ENCODE measurements at places on chromosomes 1 and 21.

- DNase-seq: no peak
Measured at GRCh38 chr1:101098907-101099306, 73.3 kb upstream of the DPH5 start.

DNA sequence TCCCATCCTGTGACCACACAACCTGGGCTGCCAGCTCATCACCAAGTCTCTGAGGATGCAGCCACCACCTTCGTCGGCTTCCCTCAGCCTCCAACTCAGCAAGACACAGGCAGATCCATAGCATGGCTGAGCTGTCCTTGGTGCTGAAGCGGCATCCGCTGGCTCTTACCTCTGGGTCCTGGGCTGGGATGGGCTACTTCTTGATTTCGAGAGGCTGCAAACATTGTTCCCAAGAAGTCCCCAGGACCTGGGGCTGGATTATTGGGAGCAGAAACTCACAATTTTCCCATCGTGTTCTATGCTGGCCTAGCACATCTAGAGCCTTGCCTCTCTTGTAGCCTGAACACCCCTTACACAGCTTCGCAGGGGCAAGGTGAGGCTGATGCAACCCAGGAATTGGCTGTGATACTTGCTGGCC lies 24.9 kb upstream of the C1QA start:
- DNase-seq: no peak

DNA sequence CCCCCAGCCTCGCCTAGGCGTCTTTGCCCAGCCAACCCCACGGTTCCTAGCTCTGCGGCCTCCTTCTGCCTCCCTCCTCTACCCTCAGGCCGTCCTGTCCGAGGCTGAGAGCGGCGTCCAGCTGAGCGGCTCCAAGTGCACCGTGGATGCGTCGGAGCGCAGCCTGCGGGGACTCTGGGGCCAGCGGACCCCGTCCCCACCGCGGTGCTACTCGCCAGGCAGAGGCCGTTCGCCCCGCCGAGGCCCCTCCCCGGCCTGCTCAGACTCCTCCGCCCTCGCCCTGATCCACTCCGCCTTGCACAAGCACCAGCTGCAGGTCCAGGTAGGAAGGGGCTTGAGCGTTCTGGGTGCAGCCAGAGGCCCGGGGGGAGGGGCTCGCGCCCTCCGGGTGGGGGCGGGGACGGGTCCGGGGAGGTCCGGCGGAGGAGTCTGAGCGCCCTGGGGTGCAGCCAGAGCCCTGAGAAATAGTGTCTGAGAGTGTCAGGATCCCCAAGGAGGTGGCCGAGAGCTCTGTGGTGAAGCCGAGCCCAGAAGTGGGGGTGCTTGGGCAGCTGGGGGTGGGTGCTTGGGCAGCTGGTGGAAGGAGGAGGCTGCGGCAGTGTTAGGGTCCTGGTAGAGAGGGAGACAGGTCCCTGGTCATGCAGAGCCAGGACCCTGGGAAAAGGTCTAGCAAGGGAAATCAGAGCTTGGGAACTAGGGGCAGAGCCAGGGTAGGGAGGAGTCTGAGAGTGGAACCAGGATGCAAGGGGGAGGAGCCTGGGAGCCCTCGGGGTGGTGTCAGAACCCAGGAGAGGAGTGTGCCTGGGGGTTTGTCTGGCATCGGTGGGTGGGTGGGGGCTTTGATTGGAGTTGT lies 3.2 kb upstream of the NBPF3 start:
- no peak for DNase-seq

DNA sequence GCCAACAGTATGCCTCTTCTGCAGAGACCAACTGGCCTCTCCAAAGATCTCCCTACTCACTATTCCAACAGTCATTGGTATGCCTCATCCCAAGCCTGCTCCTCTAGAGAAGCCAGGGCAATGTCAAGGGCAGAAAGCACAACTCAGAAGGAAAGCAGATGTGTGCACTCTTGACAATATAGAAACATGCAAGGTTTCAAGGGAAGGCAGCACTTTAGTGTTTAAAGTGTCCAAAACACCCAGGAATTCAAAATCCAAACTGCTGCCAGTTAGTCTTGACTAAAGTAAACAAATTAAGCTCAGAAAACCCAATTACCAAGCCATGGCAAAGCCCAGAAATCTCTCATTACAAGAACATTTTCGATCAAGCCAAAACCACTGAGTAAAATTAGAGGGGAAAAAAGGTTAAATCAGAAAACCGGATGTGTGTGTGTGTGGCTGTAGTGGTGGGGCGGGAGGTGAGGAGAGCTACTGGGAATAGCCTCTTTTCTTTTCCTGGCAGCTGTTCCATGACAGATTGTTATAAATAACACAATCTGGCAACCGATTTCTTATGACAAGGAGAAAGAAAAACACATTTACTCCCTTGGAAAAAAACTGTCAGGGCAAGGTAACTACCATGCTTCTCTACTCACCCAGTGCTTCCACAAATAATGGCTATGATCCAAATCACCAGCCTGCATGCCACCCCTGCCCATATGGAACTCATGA lies 39.2 kb downstream of the EIF2B3 start:
- DNase-seq: no peak

GRCh38 chr1:53462769-53463501 lies 3.7 kb downstream of the DMRTB1 start:
- no peak for DNase-seq

GRCh38 chr1:155437405-155437804 lies 116.7 kb downstream of the RUSC1 start:
- no peak for DNase-seq

- no peak for DNase-seq
Measured at GRCh38 chr1:170521818-170522217, 10.1 kb upstream of the GORAB start.

- DNase-seq: no peak
Measured at GRCh38 chr1:20698195-20698910, 19.5 kb downstream of the KIF17 start.

DNA sequence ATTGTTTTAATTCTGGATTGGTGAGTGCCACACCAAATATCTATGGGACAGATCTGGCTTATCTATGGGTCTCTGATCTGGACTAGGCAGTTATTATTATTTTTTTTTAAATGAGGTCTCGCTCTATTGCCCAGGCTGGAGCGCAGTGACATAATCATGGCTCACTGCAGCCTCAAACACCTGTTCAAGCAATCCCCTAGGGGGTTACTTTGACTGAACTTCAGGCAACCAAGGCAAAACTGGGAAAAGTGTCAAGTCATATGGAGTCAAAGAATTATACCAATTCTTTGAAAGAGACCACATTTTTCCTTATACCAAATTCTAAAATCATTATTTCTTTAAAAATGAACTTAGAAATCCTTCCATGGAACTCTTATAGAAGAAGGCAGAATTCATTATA lies 129.1 kb upstream of the HOOK1 start:
- DNase-seq: no peak

GRCh38 chr1:230110971-230111370 lies 43.9 kb downstream of the GALNT2 start:
- DNase-seq: no peak

DNA sequence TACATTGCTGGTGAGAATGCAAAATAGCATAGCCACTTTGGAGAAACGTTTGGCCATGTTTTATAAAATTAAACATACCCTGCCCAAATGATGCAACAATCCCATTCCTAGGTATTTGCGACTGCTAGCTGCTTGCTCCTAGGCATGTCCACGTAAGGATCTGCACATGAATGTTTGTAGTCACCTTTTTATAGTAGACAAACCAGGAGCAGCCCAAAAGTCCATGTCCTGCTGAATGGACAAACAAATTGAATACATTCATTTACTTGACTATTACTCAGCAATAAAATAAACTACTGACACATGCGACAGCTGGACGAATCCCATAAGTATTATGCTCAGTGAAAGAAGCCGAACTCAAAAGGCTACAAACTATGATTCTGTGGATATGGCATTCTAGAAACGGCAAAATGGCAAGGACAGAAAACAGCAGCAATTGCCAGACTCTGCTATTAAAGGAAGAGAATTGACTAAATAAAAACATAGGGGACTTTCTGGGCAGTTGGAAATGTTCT lies 161.9 kb upstream of the GALNT2 start:
- no peak for DNase-seq

DNA sequence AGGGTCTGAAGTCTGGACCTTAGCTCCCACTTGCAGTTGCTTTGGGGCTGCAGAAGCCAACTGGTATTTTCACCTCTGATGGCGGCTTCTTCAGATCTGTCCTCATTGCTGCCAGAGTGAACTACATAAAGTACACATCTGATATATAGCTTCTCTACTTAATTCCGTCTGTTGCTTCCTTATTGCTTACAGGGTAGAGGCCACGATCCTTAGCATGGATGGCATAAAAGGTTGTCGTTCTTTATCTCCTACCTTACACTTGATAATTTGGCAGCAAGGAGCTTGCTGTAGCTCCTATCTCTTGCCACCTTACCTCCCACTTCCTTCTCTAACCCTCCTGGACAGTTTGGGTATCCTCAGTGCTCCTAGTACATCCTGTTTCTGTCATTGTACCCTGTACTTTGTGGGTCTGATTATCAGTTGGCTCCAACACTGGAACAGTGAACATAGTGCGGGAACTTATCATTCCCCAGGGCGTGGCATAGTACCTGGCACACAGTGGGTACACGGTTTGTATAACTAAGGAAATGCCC lies 30.9 kb upstream of the NBL1 start:
- no peak for DNase-seq

GRCh38 chr1:229631148-229631547 lies 5.1 kb downstream of the URB2 start:
- DNase-seq: no peak

GRCh38 chr1:47971385-47972160 lies 25.6 kb downstream of the TRABD2B start:
- DNase-seq: no peak

DNA sequence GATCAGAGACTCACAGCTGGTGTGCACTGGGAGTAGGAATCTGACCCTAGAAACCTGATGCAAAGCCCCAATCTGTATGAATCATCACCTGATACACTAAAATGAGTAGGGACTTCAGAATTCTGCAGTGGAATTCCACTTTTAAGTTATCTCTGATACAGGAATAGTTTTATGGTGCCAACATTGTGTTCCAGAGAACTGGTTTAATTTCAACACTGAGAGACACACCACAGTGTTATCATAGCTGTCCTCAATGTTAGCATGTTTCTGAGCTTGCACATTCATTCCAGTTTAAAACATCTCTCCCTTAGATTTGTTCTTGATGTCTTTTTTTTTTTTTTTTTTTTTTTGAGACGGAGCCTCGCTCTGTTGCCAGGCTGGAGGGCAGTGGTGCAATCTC lies 7.1 kb downstream of the UTS2 start:
- no peak for DNase-seq

GRCh38 chr1:87872692-87873091 lies 544.0 kb downstream of the LMO4 start:
- DNase-seq: no peak

DNA sequence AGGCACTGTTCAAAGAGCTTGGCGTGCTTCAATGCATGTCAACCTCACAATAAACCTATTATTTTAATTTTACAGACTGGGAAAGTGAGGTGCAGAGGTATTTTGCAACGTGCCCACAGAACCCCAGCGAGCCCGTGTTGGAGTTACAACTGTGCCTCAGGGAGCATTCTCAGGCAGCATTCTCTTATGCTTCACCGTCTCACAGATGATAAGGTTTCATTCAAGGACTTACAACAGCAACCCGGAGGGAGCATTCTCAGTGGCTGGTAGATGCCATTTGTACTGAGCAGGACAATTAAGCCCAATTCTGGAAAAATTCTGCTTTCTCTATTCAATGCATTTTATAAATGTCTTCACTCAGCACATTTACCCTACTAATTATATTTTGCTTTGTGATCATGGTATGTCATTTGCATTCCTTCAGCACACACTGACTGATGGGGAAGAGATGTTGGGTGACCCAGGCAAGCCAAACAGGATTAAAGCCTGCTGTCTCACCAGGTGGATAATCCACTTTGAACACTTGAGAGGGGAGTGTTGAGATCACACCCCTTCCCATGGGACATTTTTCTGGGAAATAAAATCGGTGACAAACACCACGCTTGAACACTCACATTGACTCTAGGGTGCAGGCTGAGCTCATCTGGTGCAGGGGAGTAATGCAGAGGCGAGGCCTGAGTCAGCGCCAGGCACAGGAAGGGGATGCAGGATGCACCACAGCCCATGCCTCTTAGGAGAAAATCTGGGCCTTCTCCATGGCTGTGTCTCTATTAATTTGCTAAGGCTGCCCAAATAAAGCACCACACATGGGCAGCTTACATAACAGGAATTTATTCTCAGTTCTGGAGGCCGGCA lies 113.9 kb downstream of the CLIC6 start:
- DNase-seq: no peak

DNA sequence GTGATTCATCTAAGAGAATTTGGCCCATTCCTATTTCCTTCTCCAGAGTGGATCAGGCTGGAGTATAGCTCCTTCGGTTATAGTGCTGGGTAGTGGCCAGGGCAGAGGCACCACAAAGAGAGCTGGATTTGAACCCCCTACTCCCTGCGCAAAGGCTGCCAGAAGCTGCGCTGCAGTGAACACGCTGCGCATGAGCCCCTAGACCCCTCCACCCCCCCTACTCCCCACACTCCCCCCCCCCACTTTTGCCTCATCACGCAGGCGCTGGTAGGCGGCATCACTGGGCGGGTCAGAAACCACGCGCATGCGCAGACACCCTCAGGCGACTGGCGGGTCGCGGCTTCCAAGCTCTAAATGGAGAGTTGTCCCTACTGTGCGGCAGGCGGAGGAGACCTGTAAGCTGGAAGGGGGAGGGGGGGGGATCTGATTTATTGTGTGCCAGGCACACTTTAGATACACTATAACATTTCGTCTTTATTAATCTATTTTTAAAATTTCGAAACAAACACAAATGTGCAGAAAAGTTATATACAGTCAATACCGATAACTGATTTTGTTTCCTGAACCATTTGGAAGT lies 38.7 kb upstream of the HMGN1 start:
- peak; percentile 86 for DNase-seq

GRCh38 chr1:234562334-234562733 lies 47.6 kb downstream of the IRF2BP2 start:
- no peak for DNase-seq

DNA sequence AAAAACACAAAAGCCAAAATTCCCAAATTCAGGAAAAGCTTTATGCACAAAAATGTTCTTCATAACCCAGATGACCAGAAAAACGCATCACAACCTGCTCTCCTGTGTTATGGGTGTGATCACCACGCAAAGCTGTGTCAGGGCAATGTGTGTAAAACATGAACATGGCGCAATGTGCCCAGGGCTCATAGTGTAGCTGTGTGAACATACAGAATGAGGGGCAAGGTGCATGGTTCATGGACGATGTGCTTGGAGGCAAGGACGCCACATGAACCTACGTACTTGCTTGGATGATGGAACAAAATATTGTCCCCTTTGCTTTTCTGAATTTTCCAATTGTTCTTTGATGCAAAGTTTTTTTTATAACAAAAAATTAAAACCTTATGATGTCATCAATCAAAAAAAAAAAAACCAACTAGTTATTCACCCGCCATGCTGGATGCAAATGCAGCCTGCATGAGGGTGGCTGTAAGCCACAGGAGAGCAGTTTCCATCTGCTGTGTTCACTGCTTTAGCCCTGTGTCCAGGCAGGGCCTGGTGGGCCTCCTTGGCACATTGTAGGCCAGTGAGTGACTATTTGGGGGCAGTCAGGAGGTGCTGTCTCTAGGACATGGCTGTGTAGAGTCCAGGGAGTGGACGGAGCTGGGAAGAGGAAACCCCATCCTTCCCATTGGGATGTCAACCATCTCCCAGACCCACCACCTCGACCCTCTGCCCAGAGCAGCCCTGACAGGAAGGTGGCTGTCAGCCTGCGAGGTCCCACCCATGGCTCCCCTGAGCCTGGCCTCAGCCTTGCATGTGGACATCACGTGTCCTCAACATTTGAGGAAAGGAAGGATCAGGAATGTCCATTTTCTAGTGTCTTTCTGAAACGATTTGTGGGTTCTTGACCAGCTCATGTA lies 13.6 kb downstream of the KRTAP10-1 start:
- DNase-seq: no peak

GRCh38 chr1:154407198-154408091 lies 2.3 kb downstream of the IL6R start:
- DNase-seq: no peak

GRCh38 chr1:162383091-162383490 lies 1.6 kb downstream of the C1orf226 start:
- DNase-seq: no peak

All from activated CD8-positive, alpha-beta memory T cell treated with anti-CD3 and anti-CD28 coated beads for 1 hour (primary cell).